ENCODE measurements at places on chromosomes 7 and 10. TPM values are rescaled to one million over a fixed set of nuclear protein-coding genes. Genes with fewer than 3 reads are reported as not detected.
A peak's percentile ranks its signal among the peaks of the same experiment; 100 is the strongest.

The TMEM273 gene
- total RNA-seq = not detected

The SPDYE5 gene
- not detected for total RNA-seq

The GNB2 gene
- total RNA-seq = 156 TPM

The TRIL gene
- 5.1 TPM for total RNA-seq

The CALML3 gene
- total RNA-seq = not detected

The NEURL1 gene
- total RNA-seq = 3.8 TPM

The UBTD1 gene
- total RNA-seq = 29.0 TPM

The ZNF487 gene
- 4.6 TPM for total RNA-seq

DNA sequence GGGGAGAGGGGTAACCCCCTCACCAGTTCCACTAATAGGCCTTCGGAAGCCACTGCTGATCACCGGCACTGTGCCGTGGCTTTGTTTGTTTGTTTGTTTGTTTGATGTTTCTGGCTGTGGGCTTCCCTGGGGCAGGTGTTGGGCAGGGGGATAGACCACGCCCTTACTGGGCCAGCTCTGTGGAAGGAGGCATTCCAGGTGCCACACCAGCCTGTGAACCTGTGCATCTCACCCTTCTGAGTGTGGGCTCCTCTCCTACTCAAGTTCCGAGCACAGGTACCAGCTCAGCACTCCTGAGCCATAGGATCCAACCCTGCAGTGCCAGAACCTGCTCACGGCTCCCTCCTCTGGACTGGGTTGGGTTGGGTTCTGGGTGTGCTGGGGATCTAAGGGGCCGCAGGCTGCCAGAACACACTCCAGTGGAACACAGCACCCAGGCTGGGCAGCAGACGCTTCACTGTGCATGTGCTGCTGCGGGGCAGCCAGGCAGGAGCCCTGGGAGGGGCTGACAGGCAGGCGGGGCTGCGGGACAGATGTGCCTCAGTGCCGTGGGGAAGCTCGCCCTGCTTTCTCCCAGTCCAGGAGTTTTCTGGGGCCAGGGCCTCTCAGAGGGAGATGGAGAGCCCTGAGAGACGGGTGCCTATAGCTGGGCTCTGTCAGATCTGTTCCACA is 1053.9 kb downstream of the CNTNAP2 start:
- no peak overlapping the region for H3K4me3 ChIP-seq
- H3K36me3 ChIP-seq = no peaks in the 10 kb centered on the region
- H3K27me3 ChIP-seq = no peaks in the 10 kb centered on the region
- H3K4me1 ChIP-seq = no peaks in the 10 kb centered on the region
- DNase-seq = no peak

GRCh38 chr7:151494298-151495284 is 25.1 kb downstream of the RHEB start:
- peak overlapping the region; percentile 28 for H3K4me3 ChIP-seq
- H3K27me3 ChIP-seq = no peaks in the 10 kb centered on the region
- peak overlapping the region; percentile 7 for H3K27ac ChIP-seq
- peaks cover 65% of the 10 kb centered on the region for H3K4me1 ChIP-seq

GRCh38 chr7:103348959-103349358 is 1.5 kb downstream of the PSMC2 start:
- H3K36me3 ChIP-seq = no peaks in the 10 kb centered on the region
- H3K4me3 ChIP-seq = peak overlapping the region; percentile 75
- no peaks in the 10 kb centered on the region for H3K27me3 ChIP-seq
- H3K27ac ChIP-seq = no peak overlapping the region
- no peak for DNase-seq

DNA sequence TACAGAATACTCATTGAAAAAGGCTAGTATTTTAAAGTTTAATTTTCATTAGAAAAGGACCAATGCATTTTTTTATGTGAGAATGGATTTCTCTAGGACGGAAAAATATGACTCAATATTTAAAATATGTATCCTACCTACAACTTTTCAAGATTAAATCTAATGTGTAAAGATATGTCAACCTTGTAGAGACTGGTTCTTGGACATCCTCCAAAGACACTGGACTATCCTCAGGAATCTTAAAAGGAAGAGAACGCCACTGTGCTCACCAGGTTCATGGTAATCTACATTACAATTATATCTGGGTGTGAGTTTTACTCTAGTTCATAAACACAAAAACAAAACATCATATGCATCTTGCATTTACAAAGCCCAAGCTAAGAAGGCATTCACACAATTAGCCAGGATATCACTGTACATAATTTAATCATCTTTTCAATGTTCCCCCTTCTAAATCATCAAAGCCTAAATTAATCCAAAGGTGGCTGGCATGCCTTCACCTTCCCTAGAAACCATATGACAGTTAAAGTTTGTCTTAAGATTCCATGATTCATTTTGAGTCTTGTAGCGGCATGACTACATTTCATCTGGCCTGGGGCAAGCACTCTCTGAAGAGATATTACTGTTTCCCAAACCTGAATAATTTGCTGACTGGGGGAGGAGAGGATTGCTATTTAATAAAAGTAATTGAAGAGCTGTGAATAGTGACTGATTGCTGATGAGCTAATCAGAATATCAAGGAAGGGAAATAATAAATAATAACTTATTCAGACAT is 12.0 kb downstream of the SGCE start:
- DNase-seq = no peak
- H3K4me3 ChIP-seq = no peak overlapping the region
- H3K27ac ChIP-seq = no peak overlapping the region
- H3K36me3 ChIP-seq = no peaks in the 10 kb centered on the region

- H3K36me3 ChIP-seq = peaks cover 7% of the 10 kb centered on the region
- H3K4me1 ChIP-seq = peaks cover 5% of the 10 kb centered on the region
- H3K27ac ChIP-seq = no peak overlapping the region
- H3K27me3 ChIP-seq = no peaks in the 10 kb centered on the region
Observed at GRCh38 chr7:55629051-55629677, 56.9 kb upstream of the VOPP1 start.

DNA sequence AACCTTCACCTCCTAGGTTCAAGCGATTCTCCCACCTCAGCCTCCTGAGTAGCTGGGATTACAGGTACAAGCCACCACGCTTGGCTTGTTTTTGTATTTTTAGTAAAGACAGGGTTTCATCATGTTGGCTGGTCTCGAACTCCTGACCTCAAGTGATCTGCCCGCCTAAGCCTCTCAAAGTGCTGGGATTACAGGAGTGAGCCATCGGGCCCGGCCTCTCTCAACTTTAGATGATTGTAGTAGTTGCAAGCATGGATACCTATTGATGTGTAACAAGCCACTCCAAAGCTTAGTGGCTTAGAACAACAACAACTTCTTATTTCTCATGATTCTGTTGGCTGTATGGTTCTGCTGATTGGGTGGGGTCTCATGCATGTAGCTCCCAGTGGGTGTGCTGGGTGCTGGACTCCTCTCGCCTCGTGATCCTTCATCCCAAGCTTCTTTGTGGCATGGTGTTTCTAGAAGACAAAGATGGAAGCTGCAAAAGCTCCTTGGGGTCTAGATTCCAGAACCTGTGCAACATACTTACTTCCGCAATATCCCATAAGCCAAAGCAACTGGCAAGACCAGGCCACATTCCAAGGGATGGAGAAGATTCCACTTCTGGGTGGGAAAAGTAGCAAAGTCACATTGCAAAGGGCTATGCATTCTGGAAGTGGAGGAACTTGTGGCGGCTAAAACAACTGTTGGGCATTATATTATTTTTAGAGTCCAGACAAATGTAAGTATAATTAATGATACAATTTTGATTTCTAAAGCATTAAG is 37.9 kb downstream of the SKIDA1 start:
- DNase-seq = no peak
- H3K36me3 ChIP-seq = no peaks in the 10 kb centered on the region

DNA sequence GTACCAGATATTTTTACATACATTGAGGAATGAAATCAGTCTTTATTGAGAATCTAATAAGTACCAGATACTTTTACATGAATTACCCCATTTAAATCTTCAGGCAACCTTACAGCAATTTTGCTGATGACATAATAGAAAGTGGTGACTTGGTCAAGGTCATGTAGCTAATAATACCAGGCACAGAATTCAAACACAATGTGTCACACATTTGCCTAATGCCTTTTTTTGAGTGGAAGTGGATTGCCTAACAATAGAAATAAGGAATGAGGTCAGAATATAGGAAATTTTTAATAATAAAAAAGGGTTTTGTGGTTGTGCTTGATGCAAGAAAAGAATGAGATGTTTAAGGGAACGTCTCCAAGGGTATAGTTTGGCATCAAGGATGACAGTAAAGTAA is 466.6 kb upstream of the IGFBP3 start:
- H3K4me1 ChIP-seq = no peaks in the 10 kb centered on the region
- no peak overlapping the region for H3K27ac ChIP-seq
- DNase-seq = no peak

- peaks cover 23% of the 10 kb centered on the region for H3K4me1 ChIP-seq
- H3K36me3 ChIP-seq = 0 out of 2 replicates have a peak, but pooled peaks cover 3% of the 10 kb centered on the region
- peak; percentile 95 for DNase-seq
- peaks cover 12% of the 10 kb centered on the region for H3K27me3 ChIP-seq
- H3K4me3 ChIP-seq = 0 out of 2 replicates have a peak overlapping the region, but pooled peaks have one; percentile 3
Observed at GRCh38 chr7:115526278-115526677, 504.3 kb downstream of the TFEC start.

DNA sequence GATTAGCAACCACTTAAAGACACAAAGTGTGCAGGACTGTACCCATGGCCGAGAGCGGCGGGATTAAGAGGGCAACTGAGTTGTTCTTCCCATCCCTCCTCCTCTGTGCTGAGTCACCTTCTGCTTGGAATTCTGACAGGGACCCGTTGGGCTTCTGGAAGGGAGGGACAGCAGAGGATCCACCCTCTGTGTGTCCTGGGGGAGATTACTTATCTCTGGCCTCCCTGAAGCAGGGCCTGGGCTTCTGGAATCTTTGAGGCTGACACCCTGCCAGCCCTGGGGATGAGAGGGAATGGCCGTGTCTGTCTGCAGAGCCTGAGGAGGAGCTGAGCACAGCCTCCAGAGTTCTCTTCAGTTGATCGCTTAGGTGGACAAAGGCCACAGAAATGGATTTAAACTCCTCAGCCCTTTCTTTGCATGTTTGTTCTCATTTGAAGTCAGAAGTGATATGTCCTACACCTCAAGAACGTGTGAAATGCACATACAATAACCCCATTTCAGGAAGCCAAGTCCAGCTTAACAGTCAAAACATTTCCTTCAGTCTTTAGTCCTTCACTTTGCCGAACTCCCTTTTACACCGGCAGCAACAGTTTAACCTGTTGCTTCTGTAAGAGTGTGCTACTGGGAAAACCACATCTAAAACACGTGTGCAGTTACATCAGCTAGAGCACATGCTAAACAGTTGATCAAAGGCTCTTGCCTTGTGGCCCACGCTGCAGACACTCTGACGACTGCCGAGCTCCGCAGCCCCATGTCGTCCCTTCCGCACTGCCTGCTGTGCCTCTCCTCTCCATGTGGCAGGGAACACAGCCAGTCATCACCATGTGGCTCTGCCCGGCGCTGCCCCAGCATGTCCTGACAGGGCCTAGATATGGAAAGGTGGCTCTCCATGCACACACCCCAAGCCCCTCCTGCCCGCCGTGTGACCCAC is 55.7 kb downstream of the IKZF1 start:
- no peaks in the 10 kb centered on the region for H3K27me3 ChIP-seq
- H3K4me3 ChIP-seq = no peak overlapping the region
- no peak overlapping the region for H3K27ac ChIP-seq

- no peaks in the 10 kb centered on the region for H3K4me1 ChIP-seq
- no peak for DNase-seq
- no peak overlapping the region for H3K27ac ChIP-seq
- H3K27me3 ChIP-seq = no peaks in the 10 kb centered on the region
- H3K4me3 ChIP-seq = no peak overlapping the region
Observed at GRCh38 chr7:48004032-48004431, 24.6 kb upstream of the HUS1 start.

DNA sequence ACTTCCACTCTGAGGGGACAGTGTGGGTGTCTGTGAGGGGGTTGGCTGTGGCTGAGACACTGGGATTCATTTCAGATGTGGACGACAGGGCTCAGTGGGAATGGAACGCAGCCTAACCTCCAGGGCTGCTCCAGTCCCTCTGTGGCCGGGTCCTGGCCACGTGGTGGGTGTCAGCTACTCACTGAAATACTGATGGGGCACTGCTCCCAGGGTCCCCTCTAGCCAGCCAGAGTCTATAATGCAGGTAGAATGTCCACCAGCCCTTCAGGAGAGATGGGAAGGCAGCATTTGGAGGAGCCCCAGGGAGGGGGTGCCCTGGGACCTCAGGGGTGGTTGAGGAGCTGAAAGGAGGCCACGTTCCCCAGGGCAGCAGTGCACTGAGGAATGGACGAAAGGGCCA is 87.2 kb upstream of the LANCL2 start:
- no peak overlapping the region for H3K4me3 ChIP-seq
- H3K36me3 ChIP-seq = no peaks in the 10 kb centered on the region
- no peak for DNase-seq
- H3K4me1 ChIP-seq = no peaks in the 10 kb centered on the region

DNA sequence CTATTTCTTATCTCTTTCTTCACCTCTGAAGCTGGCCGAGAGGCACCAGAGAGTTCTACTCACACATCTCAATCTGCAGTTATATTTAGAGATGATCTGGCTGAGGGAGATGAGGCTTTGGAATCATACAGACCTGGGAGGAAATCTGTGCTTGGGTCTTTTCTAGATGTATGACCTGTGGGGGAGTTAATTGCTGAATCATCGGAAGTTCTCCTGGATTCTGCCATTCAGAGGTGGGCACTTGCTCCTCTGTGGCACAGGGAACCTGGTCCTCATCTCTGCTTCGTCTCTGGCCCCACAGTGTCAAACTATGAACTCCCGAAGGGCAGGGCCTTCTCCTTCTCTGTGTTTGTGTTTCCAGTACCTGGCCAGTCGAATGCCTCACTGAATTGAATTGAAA is 52.5 kb downstream of the BLNK start:
- no peak overlapping the region for H3K27ac ChIP-seq
- no peaks in the 10 kb centered on the region for H3K36me3 ChIP-seq
- no peak for DNase-seq
- H3K27me3 ChIP-seq = no peaks in the 10 kb centered on the region
- peaks cover 28% of the 10 kb centered on the region for H3K4me1 ChIP-seq
- H3K4me3 ChIP-seq = no peak overlapping the region

DNA sequence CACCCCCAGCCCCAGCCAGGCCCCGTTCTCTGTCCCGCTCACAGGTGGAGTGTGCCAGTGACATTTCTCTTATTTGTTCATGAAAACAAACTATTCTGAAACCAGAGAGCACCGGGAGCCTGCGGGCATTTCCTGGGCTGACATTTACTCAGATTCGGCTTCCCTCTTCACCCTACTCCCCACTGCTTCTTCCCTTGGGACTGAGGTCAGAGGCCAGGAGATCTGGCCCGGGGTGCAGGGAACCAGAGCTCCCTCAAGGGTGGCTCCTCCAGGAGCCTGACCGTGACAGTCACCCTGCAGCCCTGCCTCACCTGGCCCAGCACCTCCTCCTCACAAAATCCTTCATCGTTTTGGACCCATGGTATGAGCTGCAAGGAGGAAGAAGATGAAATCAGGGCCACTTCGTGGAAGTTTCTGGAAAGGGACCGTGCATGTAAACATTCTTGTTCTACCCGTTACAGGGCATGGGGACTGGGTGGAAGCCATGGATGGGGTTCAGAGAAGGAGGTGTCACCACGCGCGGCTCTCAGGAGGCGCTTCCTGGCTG is 12.2 kb downstream of the BHLHA15 start:
- H3K4me3 ChIP-seq = no peak overlapping the region
- H3K36me3 ChIP-seq = no peaks in the 10 kb centered on the region
- H3K27ac ChIP-seq = no peak overlapping the region
- DNase-seq = no peak

All from GM23338 (cell line).